ENCODE measurements at places on chromosomes 16 and 17.

DNA sequence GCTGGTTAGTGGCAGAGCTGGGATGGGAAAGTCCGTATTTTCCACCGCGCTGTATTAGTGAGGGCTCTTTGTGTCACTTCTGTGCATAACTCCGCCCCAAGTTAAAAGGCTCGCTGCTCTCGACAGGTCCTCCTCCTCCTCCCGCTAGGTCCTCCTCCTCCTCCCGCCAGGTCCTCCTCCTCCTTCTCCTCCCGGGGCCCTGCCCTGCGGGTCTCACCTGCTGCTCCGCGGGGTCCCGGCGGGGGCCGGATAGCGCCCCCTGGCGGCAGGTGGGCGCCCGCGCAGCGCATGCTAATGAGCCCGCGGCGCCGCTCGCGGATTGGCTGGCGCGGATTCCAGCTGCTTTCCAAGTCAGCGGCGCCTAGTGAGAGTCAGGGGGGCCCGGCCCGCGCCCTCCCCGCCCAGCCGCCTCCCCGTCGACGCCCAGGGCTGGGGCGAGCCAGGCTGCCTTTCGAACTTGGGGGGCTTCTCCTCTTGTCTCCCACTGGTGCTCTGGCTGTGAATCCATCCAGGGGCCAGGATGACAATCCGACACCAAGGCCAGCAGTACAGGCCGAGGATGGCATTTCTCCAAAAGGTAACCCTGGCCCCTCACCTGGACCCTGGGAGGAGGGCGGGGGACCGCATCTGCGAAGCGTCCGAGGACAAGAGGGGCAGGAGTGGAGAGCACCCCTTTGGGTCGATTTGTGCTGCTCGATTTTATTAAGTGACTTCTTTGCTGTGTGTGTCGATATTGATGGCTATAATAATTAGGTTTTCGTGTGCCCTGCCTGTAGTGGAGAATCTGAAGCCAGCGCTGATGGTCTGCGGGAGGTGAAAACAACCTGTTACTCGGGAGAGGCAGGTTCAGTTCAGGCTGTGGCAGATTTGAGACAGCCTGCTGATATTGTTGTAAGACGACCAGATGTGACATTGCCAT is at the start of gene RGS9:
Gene RGS9 (plus strand): TSS at position 350 of the 919 bp plus-strand sequence. CDS start 171 bp downstream, at position 521.
- peak; percentile 90 for DNase-seq

DNA sequence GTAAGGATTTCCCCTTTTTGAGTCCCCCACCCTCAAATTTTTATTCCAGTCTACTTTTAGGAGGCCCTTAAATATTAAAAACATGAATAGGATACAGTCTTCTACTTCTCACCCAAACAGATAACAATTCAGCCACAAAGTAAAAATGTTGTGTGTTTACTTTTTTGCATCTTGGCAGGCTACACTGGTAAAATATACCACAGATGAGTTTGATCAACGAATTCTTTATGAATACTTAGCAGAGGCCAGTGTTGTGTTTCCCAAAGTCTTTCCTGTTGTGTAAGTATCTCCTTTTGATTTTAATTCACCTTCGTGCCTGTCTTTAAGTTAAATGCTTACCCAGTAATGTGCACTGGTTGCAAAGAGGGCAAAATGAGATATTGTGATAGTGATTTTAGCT is 34.4 kb upstream of the RAB11FIP4 start:
- DNase-seq: no peak

GRCh38 chr16:88865742-88866141 is 718 bp downstream of the PABPN1L start:
- DNase-seq: no peak

DNA sequence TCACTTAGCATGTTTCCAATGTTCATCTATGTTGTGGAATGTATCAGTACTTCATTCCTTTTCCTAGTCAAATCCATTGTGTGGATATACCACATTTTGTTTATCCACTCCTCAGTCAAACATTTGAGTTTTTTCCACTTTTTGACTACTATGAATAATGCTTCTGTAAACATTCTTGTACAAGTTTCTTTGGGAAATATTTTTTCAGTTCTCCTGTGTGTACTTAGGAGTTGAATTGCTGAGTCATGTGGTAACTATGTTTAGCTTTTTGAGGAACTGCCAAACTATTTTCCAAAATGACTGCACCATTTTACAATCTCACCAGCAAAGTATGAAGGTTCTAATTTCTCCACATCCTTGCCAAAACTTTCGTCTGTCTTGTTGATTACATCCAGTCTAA is 223.7 kb upstream of the AXIN2 start:
- peak; percentile 40 for DNase-seq

GRCh38 chr17:68431661-68432071 is 25.6 kb downstream of the WIPI1 start:
- DNase-seq: peak; percentile 60

- peak; percentile 85 for DNase-seq
Measured at GRCh38 chr16:4572715-4573114, 16.6 kb downstream of the C16orf96 start.

GRCh38 chr17:13320046-13320785 is 281.5 kb downstream of the HS3ST3A1 start:
- DNase-seq: peak; percentile 20

- DNase-seq: no peak
Measured at GRCh38 chr17:42553161-42553818, 567 bp downstream of the HSD17B1 start.

GRCh38 chr16:67406111-67406971 is 9.9 kb downstream of the ZDHHC1 start:
- DNase-seq: peak; percentile 87

GRCh38 chr17:4189280-4189679 is 46.3 kb downstream of the CYB5D2 start:
- no peak for DNase-seq

DNA sequence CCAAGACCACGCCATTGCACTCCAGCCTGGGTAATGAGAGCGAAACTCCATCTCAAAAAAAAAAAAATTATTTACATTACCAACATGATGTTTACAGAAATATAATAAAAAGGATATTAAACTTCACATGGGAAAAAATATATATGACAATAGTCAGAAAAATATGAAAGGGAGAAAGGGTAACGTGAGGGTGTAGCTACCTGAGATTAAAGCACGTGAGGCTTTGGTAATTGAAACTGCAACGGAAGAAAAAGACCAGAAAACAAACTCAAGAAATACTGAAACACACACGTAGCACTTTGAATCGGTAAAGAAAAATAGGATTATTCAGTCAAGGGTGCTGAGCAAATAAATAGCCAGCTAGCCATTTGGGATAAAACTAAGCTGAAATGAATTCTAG is 53.6 kb downstream of the CYTH1 start:
- DNase-seq: no peak

DNA sequence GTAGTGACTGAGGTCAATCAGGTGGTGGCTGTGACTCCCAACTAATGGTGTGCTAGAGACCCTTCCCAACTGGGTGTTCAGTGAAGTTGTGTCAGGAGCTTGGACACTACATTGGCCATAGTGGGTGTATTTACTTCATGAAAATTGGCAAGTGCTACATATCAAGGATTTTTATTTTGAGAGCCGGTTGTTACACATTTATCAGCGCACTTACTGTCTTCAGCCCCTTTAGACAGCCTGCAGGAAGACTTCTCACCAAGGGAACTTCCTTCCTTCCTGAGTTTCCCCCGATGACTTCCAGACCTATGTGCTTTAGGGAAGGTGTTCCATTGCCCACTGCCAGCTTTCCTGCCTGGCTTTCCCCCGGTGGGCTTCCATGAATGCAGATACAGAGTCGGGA is 261.2 kb downstream of the CBLN1 start:
- no peak for DNase-seq

DNA sequence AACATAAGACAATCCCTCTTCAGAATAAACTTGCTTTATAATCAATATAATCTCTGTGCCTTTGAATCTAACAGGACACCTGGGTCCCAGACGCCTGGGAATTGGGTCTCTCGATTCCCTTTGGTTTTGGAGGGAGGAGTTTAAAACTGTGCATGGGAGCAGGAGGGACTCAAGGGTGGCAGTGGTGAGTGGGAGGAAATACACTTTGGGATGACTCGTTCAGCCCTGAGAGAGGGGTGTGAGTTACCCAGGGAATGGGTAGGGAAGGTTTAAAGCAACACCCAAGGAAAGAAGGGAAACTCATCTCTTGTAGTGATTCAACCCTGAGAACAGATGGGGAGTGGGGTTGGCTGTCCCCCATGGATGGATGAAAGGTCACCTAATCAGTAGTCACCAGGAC is 1.6 kb downstream of the RANGRF start:
- DNase-seq: no peak

DNA sequence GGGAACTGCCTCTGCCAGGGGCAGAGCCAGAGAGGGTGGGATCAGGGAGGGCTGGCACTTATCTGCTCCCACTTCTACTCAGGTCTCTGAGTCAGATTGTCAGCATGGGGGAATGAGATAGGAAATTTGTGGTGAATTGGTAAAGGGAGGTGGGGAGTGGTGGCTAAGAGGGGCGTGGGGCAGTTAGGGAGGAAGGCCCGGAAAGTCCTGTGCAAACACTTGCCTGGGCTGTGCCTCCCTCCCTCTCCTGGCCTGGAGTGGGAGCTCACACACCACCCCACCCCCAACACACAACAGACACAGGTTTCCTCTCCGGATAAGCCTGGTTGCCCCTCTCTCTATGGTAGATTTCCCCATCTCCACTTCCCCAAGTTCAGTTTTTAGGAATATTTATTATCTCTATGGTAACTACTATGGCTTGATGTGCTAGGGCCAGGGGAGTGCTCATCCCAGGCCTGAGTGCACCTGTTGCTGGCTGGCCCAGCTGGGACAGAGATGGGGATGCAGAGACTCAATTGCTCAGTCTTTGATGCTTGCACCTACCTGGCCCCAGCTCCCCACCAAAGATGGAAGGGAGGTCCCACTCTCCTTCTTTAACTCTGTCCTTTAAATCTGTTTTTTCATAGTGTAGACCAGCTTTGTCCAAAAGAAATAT is 2.7 kb downstream of the SPNS2 start:
- no peak for DNase-seq

DNA sequence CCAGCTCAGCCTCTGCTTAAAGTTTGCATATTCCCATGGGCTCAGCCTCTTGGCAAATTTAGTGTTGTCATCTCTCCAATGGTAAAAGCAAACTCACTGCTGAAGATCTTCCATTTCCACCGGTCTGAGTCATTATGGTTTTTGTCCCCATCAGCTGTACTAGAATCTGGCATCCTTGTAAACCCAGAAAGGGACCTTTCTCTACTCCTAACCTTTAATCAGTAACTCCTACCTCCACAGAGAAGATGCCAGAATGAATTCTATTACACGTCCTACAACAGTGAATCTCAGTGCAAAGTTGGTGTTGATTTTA is 45.8 kb downstream of the ZNF652 start:
- no peak for DNase-seq

DNA sequence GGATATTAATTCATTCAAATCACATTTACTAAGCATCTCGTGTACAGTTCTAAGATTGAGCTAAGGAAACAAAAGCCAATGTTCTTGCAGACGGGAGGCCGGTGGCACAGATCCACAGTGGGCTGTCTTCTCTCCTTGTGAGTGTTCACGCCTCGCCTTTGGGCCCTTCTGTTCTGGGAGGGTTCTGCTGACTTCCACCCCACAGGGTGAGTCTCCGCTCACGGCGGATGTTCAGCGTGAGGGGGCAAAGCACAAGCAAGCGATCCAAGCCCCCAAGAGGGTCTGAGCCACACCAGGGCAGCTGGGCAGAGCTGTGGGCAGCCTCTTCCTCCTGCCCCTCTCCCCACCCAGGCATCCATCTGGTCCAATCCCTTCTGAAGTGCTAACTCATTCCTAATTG is 84.3 kb upstream of the DOC2B start:
- DNase-seq: no peak

GRCh38 chr17:75031972-75032719 is 14.6 kb downstream of the ATP5PD start:
- DNase-seq: peak; percentile 88

Data from tongue (tissue), 3 donors.